Fibroblast of skin of right quadriceps (primary cell): ENCODE measurements at places on chromosomes 13 and 19.

DNA sequence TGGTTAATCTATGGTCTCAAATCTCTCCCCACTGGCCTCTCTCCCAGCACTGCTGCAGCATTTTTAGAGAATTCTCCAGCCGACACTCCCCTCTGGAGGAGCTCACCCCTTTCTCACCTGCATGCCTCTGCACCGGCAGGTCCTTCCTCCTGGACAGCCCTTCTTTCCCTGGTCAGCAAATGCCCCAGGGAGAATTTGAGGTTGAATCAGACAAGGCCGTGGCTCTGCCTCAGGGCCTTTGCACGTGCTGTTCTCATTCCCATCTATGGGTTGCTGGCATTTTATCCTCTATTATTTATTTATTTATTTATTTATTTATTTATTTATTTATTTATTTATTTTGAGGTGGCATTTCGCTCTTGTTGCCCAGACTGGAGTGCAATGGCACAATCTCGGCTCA, 1.4 kb upstream of the DOCK6 start:
- DNase-seq, result no peak

GRCh38 chr13:90238413-90238812, 1109.1 kb upstream of the MIR17HG start:
- no peak for DNase-seq

- no peak for DNase-seq
These were observed 609 bp downstream of the EPS15L1 start for GRCh38 chr19:16470911-16471811.

DNA sequence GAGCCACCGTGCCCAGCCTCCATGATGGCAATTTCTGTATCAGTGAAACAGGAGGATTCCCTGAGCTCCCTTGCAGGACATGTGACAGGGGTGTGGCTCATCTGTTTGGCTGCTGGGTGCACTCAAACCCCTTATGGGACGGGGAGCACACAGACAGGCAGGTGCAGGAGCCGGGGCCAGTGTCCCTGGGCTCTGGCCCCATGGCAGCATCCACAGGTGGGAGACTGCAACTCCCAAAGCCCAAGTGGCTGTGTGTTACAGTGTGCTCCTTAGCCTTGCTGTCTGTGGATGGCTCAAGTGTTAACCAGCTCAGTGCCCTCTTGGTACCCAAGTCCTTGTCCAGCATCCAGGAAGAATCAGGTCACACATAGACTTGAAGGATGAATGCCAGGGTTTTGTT, 14.6 kb downstream of the MBD3L1 start:
- no peak for DNase-seq

DNA sequence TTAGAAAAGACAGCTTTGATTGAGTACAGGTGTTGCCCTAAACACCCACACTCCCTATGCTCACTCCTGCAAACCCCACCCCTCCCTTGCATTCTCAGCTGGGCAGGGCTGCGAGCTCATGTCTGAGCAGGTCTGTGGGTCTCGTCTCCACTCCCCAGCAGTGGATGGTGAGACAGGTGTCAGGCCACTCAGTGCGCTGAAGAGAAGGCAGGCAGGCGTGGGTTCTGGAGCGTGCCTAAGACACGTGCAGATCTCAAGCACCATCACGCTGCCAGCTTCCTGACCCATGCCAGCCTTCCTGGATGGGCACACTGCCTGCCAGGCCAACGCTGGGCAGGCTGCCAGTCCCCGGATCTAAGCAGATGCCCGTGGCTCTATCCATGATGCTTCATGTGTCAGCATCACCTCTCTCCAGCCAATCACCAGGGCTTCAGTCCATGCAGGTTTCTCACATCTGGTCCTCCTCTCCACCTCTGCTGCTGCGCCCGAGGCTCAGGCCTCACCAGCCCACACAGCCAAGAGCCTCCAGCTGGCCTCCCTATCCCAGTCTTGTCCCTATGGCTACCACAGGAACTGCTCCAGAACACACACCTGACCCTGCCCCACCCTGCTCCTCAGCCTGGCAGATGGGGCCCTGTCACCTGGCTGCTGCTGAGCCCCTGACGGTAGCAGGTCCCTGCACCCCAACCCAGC, 42.6 kb downstream of the EPS15L1 start:
- no peak for DNase-seq

- DNase-seq, result no peak
These were observed 12.9 kb downstream of the DPF1 start for GRCh38 chr19:38211151-38211591.

- DNase-seq, result no peak
These were observed 3.8 kb downstream of the LCP1 start for GRCh38 chr13:46178143-46178542.

- DNase-seq, result no peak
These were observed 25.3 kb downstream of the LRRC4B start for GRCh38 chr19:50542943-50543342.

DNA sequence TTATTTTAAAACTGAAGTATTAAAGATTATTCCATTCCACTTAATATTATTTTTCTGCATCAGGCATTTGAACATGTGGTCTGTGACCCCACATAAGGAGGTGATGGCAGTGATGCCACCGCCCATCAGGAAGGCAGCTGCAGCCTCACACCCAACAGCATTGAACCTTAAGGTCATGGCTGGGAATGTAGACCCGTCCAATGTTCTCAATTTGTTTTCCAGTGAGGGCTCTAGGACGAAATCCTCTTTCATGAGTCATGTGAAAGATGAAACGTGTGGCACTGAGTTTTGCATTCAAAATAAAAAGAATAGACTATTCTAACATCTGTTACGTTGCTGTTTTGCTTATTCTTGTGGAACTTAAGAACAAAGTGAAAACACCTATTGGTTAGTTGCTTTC, 74.5 kb upstream of the ANKRD10 start:
- no peak for DNase-seq

- no peak for DNase-seq
These were observed 32.6 kb upstream of the TCF3 start for GRCh38 chr19:1685046-1685445.
